ENCODE measurements at places on chromosomes 2 and 18.

GRCh38 chr2:105381101-105381668, 17.7 kb downstream of the FHL2 start:
- DNase-seq = no peak

DNA sequence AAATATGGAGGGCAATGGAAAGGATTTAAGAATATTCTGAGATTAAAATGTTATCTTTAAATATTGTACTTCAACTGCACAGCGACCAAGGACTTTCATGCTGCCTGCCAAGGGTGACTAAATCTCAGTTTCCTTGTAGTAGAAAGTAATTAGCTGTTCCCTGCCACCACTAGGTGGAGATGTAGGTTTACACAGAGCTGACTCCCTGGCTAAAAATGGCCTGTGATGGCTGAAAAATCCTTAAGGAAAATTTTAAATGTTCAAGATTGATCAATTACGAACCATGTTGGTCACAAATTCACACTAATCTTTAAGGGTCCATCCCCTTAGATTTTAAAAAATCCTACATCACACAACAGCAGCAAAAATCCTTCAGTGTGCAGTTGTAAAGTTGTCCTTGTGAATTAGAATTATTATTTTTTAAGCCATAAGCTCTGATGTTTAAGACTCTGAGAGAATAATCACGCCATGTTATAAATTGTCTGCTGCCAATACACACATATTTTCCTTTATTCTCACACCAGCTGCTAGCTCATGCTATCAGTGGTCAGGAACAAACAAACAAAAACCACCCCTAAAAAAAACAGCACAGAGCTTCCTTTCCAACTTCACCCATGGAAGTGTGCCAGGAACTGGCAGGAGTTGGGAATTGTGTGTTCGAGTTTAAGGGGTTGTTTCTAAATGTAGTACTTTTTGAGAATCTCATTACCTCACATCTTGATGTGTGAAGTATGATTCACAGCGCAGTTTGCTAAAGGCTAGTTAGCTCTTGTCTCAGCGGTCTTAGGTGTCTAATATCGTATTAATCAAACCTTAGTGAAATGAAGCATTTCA, 399.8 kb downstream of the TMEM182 start:
- no peak for DNase-seq

DNA sequence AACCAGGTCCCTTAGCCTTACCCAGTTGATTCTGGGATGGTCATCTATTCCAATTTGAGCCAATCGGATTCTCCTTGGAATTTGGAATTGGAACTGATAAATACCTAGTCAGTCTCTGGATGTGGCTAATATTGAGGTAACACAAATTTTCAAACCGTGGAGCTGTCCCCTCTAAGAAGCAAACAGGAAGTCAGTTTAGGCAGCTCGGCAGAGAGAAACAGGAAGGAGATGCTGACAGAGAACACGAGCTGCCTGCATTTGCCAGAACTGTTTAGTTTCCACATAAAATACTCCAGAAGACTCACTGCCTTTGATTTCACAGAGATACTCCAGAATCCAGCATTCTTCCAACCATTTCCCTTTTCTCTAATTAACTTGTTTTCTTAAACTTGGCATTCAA, 1024.9 kb downstream of the BCL11A start:
- DNase-seq = no peak

- DNase-seq = no peak
Observed at GRCh38 chr2:142824756-142825155, 52.7 kb upstream of the KYNU start.

DNA sequence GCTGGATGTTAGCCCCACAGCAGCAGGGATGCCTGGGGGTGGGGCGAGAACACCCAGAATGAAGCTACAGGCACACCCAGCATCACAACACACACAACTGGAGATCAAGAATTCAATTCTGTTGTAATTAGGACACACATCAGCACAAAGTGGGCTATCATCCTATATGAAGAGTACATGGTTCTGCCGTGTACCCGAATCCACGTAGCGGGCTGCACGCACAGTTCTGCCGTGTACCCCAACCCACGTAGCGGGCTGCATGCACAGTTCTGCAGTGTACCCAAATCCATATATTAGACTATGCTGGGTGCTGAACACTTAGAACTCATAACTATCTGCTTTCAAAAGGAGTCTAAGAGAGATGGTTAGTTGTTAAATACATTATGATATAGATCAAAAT, 86.5 kb downstream of the EIPR1 start:
- DNase-seq = no peak

GRCh38 chr2:25165992-25166875, 2.1 kb downstream of the POMC start:
- DNase-seq = peak; percentile 12

DNA sequence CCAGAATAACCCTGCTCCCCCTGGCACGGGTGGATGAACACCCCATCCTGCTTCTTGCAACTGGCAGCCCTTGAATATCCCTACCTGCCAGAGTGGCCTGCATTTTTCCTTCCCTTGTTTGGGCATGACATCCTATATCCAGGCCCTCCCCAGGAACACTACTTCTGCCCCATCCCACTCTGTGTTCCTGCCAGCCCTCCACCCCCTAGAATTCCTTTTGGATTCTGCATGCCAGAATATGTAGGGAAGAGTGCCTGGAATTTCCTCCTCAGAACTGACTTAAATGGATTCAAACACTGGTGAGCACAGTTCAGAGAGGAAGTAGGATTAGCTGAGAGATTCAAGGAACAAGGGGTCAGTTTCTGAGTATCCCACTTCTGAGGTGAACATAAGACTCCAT, 123.5 kb upstream of the PELI1 start:
- DNase-seq = no peak

- DNase-seq = no peak
Observed at GRCh38 chr18:66674286-66674685, 70.4 kb upstream of the CDH19 start.

DNA sequence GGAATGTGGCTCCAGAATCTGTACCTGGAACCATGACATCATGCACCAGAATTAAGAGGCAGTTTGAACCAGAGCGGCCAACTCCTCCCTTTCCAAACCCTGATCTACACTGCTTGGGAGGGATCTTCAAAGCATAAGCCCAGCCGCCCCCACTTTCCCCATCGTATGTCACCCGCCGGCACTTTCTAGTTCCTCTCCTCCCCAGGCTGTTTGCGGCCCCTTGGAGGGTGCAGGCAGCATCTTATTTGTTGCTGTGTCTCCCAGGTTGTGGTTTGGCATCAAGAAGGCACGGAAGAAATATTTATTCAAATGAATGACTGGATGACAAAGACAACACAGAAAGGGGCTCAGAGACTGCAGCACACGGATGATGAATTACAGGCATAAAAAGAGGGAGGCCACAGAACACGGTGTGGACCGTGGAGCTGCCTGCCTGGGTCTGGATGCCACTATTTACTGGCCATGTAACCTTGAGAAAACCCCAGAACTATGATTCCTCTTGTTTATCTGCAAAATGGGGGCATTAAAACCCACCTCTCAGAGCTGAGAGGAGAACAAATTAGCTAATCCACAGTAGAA, 305.8 kb downstream of the EIPR1 start:
- no peak for DNase-seq

- DNase-seq = no peak
Observed at GRCh38 chr2:24228470-24228869, 53.6 kb downstream of the FAM228A start.

DNA sequence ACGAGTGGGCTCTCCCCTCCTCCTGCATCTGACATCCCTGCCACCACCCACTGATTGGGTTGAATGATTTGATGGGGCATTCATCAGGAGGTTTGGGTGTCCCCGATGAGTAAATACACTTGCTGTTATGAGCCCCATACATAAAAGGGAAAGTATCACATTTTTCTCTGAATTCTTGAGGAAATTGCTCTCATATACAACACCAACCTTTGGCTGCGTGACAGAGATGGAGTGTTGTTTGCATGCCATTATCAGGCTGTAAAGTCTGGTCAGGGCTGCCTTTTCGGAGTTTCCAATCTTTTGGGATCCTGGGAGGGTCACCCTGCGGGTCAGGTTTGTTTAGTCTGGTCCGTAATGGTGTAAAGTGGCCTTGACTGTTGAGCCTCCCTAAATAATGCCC, 227.9 kb upstream of the SPRED2 start:
- no peak for DNase-seq

- DNase-seq = no peak
Observed at GRCh38 chr2:16223161-16223840, 283.0 kb downstream of the MYCN start.

DNA sequence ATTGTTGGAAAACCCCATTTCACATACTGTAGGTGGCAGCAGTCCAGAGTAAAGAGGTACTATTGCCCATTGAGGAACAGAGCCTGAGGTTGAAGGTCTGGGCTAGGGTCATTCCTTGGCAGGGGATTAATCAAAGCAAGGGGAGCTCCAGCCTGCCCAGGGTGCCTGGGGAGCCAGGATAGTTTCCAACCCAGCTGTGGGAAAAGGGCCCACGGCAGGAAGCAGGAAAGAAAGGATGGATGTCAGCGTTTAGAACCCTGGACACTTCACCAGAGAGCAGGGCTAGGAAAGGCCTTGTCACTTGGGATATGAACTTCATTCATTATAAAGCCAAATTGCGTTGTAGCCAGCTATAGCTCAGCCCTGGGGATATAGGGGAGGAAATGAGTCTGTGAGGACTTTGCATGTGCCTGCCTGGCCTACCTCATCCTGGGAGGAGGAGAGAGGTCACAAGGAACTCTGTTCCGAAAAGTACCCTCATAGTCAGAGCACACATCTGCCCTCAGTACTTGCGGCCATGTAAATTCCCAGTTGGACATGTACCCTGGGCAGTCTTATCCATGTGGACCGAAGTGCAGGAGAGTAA, 140.2 kb upstream of the COPS8 start:
- no peak for DNase-seq

DNA sequence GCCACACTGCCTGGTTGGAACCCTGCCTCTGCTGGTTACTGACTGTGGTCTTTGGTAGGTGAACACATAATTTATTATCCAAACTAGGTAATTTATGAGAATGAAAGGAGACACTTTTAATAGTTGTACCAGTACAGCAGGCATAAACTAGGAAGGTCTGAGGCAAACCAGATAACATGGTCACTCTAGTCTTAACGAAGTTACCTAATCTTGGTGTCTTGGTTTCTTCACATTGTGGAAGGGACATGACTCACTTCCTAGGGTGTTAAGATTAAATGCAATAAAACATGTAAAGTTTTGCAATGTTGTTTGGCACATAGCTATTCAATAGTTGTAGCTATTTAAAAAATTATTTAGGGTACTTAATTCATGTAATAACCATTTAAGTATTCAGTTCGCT, 23.3 kb downstream of the SPTBN1 start:
- peak; percentile 13 for DNase-seq

- DNase-seq = no peak
Observed at GRCh38 chr18:55079481-55080355, 120.5 kb upstream of the CCDC68 start.

- no peak for DNase-seq
Observed at GRCh38 chr2:57075226-57075625, 891.4 kb downstream of the CCDC85A start.

- DNase-seq = no peak
Observed at GRCh38 chr2:38170067-38170466, 94.1 kb upstream of the CYP1B1 start.

- no peak for DNase-seq
Observed at GRCh38 chr2:159953136-159953823, 109.1 kb downstream of the PLA2R1 start.

GRCh38 chr2:102603904-102604303, 15.4 kb upstream of the SLC9A2 start:
- no peak for DNase-seq

- DNase-seq = no peak
Observed at GRCh38 chr2:226446406-226447001, 353.1 kb downstream of the IRS1 start.

DNA sequence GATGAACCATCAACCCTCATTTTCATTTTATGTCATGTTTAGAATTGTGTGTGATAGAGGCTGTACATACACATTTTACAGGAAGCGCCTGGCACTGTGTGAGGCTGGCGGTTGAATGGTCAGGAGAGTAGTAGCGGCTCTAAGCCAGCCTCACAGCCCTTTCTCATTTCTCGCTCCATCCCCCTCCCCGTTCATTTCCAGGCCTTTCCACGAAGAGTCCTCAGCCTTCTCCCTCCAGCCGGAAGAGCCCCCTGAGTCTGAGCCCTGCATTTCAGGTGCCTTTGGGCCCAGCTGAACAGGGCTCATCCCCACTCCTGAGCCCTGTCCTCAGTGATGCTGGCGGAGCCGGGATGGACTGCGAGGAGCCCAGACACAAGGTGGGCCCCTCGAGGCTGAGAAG, 51.8 kb downstream of the STK25 start:
- no peak for DNase-seq

DNA sequence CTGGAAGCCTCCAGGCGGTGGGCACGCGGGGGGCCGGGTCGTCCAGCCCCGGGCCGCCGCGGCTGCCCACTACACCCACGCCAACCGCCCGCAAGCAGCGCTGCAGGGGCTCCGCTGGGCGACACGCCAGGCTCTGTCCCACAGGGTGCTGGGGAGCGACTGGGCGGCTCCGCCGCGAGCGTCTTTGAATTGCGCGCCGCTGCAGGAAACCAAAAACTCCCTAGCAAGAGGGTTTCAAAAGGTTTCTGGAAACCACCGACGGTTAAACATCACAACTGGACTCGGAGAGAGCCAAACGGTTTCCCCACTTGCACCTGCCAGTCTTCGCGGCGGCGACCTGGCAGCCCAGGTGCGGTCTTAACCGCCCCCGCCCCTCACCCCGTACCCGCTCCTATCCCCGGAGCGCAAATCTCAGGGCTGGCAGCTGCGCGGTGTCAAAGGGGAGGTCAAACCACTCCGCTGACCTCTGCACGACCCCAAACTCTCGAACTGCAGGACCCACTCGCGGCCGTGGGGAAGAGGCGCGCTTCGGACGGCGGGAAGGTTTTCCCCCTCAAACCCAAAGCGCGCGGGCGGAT, 1.0 kb downstream of the CXCR4 start:
- DNase-seq = peak; percentile 78

- DNase-seq = no peak
Observed at GRCh38 chr2:212409560-212409959, 129.0 kb downstream of the ERBB4 start.

GRCh38 chr2:117621326-117621725, 193.2 kb upstream of the DDX18 start:
- no peak for DNase-seq

GRCh38 chr18:76621782-76622495, 126.9 kb upstream of the ZNF516 start:
- DNase-seq = no peak

DNA sequence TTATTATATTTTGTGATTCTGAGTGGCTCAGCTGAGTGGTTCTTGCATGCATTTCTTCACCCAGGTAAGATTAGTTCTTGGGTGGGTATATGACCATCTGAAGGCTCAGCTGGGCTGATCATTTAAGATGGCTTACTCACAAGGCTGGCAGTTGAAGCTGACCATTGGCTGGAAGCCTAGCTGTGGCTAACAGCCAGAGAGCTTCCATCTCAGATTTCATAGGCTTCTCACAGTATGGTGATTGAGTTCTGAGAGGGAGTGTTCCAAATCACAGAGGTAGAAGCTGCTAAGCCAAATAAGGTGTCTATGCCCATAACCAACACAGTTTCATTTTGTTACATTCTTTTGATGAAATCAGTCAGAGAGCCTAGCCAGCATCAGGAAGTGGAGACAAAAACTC, 117.4 kb upstream of the RPRM start:
- no peak for DNase-seq

Measured in GF-D8 (cell line).